ENCODE measurements at places on chromosomes 11 and 22. TPM values are rescaled to one million over a fixed set of nuclear protein-coding genes. Genes with fewer than 3 reads are reported as not detected.

Gene MS4A12
- total RNA-seq = not detected

Gene PAMR1
- total RNA-seq = 40.5 TPM

Gene RAB36
- total RNA-seq = 7.8 TPM

Gene SCT
- not detected for total RNA-seq

Gene UBQLNL
- total RNA-seq = 0.73 TPM

Gene DRD4
- total RNA-seq = 0.26 TPM

Gene GAL3ST3
- 2.5 TPM for total RNA-seq

Gene CYTH4
- total RNA-seq = 2.7 TPM

Gene XRRA1
- total RNA-seq = 13.0 TPM

Gene LRRC74B
- 0.21 TPM for total RNA-seq

Gene MN1
- total RNA-seq = 9.1 TPM

Gene OR4P4
- 0.16 TPM for total RNA-seq

Gene IL17REL
- 0.73 TPM for total RNA-seq

Gene SERHL2
- total RNA-seq = 0.54 TPM

Gene VSIG2
- 0.38 TPM for total RNA-seq

Gene MCHR1
- total RNA-seq = 12.8 TPM

Gene PLEKHA7
- total RNA-seq = 6.4 TPM

Gene CYP2D6
- total RNA-seq = 4.0 TPM

Gene SLC22A9
- not detected for total RNA-seq

Data from motor neuron (in vitro differentiated cells).